Stimulated activated CD8-positive, alpha-beta memory T cell treated with anti-CD3 and anti-CD28 coated beads, Interleukin-15, amount 100 ng/mL, for 48 hours (primary cell): ENCODE measurements at places on chromosomes 7 and 10.

DNA sequence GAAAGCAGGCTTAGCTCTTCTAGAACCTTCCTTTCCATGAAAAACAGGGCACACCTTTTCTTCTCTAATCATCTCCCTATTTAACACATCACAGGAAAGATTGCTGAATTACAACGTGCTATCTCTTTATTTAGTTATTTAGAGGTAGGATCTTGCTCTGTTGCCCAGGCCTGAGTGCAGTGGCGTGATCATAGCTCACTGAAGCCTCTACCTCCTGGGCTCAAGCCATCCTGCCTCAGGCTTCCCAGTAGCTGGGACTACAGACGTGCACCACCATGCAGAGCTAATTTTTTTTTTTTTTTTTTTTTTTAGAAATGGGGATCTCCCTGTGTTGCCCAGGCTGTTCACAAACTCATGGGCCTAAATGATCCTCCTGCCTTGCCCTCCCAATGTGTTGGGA, 251.2 kb downstream of the PRPF18 start:
- DNase-seq, result no peak

- DNase-seq, result peak; percentile 99
Observed at GRCh38 chr7:44999245-45000092, 532 bp upstream of the CCM2 start.

DNA sequence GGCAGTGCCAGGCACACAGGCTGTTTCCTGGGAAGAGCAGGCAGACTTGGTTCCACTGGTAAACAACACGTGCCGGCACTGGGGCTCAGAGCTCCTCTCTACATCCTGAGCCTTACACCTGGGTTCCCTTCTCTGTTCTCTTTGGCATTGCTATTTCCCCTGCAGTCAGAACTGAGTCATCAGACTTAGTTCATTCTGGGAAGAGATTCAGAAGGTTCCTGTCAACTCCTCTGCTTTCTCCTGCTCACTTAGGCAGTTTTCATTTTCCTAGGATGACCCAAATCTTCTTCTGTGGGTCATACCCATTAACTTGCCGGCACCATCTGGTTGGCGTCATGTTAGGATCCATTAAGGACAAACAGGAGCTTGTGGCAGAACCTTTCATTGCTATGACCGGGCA, 33.4 kb upstream of the LRRC18 start:
- no peak for DNase-seq

DNA sequence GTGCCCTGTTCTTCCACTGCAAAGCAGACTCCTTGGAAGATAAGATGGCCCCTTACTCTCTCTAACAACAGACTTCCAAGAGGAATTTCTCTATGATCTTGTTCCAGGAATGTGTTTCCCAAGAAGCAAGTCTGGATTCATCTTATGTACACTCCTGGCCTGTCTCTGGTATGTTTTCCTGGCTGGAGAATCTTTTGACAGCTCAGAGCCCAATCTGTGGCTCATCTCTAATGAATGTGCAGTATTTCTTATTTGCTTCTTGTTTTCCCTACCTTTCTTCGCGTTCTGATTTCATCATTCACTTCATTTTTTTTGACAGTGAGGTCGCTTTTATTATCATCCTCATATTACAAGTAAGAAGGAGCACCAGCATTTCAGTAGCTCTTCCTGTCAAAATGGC, 53.0 kb upstream of the PITRM1 start:
- no peak for DNase-seq

- DNase-seq, result no peak
Observed at GRCh38 chr7:127770885-127771284, 118.9 kb downstream of the SND1 start.

DNA sequence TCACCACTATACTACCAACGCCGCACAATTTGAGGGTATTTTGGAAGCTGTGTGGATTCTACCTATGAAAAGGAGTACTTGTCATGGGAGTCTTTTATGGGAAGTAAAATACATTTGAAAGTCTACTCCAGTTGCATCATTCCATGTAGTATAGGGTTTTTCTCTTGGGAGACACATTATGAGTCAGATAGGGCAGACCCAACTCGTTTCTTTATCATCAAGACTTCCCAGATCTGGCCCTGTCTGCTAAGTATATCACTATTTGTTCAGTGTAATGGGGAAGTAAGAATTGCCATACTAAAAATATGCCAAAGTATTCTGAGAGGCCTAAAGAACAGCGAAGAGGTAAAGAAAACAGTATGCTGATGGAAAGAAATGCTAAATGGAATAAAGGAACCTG, 144.2 kb downstream of the SPAG6 start:
- no peak for DNase-seq

GRCh38 chr7:98771519-98771918, 98.3 kb downstream of the TMEM130 start:
- DNase-seq, result no peak

- DNase-seq, result no peak
Observed at GRCh38 chr7:159063046-159063840, 81.4 kb downstream of the VIPR2 start.

DNA sequence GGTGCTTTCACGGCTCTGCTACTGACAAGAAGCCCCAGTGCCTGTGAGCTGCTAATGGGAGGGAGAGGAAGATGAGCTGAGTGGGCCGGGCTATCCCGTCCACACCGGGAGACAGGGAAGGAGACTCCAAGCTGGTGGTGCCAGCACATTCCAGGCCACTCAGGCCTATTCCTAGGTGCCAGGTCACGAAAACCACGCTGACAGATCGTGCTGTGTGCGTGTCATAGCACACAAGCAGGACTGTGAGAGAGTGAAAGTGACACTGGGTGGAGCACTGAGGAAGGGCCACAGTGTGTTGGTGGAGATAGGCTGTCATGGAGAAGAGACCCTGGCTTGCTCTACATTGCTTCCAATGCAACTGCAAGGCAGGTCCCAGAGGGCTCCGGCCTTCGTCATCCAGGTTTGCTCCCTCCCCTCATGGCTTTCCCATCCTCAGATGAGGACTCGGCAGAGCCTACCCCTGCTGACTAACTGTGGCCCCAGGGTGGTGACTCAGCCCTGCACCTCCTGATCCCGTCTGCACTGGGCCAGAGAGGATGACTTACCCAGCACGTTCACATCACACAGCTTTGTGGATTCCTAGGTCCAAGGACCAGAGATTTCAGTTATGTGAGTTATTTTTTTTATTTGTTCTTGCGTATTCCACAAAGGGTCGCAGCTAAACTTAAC, 167.3 kb downstream of the EGFR start:
- DNase-seq, result no peak

DNA sequence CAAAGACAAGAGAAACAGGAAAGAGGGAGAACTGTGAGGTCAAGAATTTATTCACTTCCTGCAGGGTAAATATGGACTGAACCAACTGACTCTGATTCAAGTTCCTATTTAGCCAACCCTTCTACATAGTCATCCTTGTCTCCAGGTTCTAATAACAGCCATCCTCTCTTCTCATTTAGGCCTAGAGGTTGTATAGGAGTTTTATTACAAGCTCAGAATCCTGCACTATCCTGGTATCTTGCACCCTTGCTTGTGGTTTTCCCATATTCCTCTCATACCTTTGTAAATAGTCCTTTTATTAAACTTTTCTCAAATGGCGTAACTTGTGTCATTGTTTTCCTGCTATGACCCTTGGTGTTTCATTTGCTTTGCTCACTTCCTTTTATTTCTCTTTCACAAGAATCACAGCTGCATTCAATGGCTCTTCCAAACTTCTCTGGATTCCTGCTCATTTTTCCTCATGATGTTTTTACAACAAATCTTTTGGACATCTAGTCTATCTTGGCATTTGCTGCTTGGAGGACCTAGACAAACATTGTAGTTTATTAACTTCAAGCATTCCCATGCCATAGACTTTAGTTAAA, 12.4 kb upstream of the OR2A5 start:
- DNase-seq, result no peak

- no peak for DNase-seq
Observed at GRCh38 chr7:88215295-88215694, 4.5 kb downstream of the SRI start.

DNA sequence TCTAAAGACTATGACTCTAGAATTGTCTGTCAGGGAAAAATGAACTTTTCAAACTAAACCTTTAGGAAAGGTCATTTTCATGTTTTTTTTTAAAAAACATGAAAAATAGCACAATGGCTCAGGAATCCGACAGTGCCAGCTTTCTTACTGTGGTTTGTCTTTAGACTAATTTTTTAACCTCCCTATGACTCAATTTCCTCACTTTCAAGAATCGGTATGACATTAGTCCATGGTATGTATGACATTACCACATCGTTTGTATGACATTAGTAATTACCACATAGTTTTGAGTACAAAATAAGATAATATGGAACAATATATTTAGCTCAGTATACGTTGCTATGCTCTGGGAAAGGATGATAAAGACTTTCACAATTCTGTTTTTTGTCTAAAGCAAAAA, 383.2 kb downstream of the PTPRN2 start:
- DNase-seq, result no peak

- DNase-seq, result no peak
Observed at GRCh38 chr7:132073920-132074589, 502.2 kb downstream of the PLXNA4 start.

DNA sequence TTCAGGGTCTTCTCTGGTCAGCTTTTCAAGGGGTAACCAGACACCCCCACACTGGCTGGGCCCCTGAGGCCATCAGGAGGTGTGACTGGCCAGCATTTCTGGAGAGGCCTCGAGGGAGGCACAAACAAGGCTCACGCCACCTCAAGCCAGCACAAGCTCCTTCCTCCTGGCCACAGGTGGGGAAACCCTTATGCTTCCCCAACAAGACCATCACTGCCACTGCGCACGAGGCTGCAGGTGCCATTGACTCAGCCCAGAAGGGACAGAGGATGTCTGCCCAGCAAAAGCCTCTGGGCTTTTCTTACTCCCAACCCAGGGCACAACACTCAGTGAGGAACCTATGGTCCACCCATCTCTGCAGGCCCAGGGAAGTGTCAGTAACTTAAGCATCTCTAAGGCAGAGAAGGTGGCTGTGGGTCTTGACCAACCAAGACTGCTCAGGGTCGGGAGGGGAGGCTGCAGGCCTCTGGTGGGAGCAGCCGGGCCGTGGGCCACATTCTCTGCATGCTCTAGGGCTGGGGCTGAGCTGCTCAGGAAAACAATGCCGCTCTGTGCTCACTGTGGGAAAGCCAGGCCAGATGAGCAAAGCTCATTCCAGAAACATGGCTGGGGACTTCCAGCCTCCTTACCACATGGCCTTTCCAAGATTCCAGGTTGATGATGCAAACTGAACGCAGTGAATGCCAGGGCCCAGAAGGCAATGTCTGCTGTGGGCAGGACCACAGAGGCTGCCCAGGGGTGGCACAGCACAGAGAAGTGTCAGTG, 24.2 kb upstream of the RASSF4 start:
- no peak for DNase-seq

- no peak for DNase-seq
Observed at GRCh38 chr10:124149189-124150042, 56.0 kb upstream of the CHST15 start.

- no peak for DNase-seq
Observed at GRCh38 chr10:5482016-5482415, 17.4 kb downstream of the CALML5 start.

GRCh38 chr10:33332183-33333065, 2.0 kb downstream of the NRP1 start:
- DNase-seq, result no peak

GRCh38 chr7:97272237-97272975, 154.9 kb downstream of the SDHAF3 start:
- no peak for DNase-seq

DNA sequence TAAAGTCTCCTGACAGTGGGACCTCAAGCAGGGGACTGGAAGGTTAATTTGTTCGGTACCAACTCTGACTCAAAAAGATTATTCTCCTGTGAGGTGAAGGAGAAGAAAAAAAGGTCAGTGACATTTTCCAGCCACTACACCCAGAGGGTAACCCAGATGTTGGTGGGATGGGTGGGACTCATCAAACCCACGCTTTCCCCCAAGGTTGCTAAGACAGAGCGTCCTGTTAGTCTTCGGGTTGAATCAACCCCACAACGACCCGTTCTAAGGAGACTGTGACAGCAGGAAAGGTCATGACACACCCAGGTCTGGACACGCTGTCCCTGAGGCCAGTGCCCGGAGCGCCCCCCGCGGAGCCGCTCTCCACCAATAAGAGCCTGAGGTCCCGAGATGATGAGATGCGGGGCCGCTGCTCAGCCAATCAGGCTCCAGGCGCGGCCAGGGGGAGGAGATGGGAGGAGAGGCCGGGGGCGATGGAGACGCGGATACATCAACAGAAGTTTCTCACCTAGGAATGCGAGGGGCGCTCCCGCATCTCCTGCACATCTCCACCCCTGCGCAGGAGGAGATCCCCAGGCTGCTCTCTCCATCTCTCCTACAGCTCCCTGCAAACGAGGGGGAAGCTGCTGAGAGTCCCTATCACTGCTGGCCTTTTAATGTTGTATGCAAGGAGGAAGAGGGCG, at the start of gene WNT16:
TSS of gene WNT16 (plus strand) at position 493 of the 683 bp plus-strand sequence. CDS start 293 bp downstream, outside the sequence.
- no peak for DNase-seq

DNA sequence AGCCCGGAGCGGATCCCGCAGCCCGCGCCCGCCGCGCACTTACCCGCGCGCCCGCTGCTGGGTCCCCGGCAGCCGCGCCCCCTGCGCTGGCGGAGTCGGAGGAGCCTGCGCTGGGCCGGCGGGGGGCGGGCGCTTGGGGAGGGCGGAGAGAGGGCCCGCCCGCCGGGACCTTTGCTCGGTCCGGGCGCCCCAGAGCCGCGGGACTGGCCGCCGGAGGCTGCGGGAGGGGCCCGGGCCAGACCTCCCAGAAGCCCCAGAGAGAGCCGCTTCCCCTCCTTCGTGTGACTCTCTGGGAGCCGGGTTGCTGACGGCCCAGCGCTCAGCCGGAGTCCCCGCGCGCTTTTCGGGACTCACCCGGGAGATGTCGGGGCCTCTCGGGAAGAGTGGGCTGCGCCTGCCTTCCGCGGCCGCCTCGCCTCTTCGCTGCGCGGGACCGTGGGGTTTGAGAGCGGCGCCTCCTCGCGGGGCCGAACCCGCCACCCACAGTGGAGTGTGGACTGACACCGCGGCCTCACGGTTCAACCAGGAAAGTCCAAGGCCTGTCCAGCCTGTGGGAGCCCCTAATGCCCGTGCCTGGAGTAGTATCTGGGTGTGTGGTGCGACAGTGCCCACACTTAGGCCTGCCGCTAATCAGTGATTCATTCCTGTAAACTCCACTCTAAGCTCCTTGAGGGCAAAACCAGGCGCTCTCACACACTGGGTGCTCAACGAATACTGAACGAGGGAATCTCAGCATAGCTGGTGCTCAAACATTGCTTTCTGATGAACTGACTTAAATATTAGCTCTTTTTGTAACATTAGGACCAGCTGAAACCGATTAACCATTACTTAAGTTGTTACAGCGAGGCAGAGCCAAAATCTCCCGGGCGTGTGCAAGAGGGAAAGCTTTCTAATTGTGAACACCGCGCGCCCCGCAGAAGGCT, at the start of gene GSDME:
TSS of gene GSDME (minus strand) at position 112 of the 923 bp plus-strand sequence. CDS start 7,690 bp downstream, outside the sequence.
- no peak for DNase-seq

DNA sequence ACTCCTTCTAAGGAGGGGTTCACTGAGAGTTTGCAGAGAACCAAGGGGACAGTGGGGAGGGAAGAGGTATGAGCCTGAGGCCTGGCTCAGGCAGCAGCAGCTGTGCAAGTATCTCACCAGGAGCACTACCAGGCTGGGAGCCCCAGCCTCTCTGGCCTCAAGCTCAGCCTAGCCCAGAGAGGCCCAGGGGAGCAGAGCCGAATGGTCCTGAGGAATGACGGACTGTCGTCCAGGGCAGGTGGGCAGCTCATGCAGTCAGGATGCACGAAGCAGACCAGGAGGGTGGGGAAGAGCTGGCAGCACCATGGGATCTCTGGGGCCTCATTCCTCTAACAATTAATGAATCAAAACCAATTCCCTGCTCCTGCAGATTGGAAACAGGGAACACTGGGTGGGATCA, 151.5 kb downstream of the GRID1 start:
- DNase-seq, result no peak
